ENCODE measurements at places on chromosomes 2 and 18.

DNA sequence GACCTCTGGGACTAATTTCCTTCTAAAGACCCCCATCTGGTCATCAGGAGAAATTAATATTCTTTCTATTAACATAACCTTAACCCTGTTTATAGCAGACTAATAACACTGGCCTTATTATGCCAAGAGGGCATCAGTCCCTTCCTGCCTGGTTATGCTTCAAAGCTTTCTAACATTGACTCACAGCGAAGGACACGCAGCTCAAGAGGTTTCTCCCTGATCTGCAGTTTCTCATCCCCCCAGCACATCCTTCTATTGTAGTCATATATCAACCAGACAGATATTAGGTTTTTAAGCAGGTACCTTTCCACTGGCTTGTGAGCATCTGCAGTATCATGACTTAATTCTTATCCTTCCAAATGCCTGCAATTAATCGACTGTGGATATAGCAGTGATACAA lies 100.0 kb upstream of the CXCR4 start:
- DNase-seq, result no peak

DNA sequence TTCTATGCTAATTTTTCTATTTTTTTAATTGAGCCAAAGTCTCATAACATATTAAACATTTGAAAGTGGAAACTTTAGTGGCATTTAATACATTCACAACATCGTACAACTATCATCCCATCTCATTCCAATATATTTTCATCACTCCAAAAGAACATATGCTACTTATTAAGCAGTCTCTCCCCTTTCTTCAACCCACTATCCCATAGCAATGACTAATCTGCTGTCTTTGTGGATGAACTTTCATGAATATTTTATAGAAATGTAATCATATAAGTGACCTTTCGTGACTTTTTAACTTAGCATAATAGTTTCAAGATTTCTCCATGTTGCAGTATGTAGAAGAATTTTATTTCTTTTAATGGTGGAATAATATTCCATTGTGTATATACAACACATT lies 90.3 kb downstream of the CCDC178 start:
- DNase-seq, result no peak

DNA sequence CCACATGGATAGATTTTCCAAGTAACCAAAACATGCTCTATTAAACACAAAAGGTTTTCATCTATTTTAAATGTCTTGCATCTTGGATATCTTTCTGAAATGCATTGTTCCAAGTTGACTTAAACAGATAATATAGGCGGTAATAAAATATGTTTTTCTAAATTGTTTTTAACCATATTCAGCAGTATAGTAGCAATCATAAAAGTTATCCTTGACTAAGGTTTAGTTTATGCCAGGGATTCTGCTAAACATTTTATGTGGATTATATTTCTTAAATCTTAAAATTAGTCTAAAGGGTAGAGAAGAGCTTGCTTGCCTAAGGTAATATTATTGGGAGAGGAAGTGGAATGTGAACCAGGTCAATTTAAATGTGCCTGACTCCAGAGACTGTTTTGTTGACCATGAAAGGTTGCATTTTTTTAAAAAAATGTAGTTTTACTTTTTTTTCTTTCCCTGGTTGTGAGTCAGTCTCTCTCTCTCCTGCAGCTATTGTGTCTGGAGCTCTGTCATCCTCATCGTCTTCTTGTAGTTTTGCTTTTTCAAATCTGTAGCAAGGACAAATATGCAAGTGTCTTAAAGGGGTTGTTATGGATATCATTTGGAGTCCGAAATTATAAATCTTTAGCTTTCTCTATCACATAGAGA lies 309.1 kb upstream of the COL3A1 start:
- DNase-seq, result no peak

DNA sequence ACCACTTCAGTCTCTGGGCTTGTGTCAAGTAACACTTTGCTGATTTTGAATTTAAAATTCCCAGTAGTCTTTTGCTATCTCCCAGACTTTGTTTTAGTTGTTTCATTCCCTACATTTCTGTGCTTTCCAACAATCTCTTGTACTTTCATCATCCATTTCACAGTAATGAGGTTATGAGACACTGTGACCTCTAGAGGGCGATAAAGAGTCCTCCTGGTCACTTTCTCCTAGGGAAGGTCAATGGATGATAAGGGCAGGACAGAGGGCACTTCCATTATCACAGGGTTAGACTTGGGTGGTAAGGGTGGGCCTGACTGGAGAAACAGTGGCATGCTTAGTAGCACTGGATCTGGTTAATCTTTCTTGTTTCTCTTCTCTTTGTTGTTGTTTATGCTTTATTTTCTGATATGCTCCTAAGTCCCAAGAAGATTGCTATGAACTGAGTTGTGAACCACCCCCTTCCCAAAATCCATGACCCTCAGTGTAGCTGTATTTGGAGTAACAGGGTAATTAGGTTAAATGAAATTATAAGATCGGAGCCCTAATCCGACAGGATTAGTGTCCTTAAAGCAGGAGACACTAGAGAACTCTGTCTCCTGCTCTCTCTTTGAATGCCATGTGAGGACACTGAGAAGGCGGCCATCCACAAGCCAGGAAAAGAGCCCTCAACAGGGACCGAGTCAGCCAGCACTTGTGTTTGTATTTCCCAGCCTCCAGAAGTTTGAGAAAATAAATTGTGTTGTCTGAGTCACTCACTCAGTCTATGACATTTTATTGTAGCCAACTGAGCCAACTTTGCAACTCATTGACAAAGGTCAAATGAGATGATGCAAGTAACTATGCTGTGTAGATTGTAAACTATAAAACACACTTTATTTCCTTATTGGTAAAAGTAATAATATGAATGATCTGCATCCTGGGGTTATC lies 779.2 kb downstream of the CNTNAP5 start:
- DNase-seq, result no peak

All from HTR-8/SVneo (cell line).